HepG2 (cell line): ENCODE measurements at places on chromosomes 13 and 19.

DNA sequence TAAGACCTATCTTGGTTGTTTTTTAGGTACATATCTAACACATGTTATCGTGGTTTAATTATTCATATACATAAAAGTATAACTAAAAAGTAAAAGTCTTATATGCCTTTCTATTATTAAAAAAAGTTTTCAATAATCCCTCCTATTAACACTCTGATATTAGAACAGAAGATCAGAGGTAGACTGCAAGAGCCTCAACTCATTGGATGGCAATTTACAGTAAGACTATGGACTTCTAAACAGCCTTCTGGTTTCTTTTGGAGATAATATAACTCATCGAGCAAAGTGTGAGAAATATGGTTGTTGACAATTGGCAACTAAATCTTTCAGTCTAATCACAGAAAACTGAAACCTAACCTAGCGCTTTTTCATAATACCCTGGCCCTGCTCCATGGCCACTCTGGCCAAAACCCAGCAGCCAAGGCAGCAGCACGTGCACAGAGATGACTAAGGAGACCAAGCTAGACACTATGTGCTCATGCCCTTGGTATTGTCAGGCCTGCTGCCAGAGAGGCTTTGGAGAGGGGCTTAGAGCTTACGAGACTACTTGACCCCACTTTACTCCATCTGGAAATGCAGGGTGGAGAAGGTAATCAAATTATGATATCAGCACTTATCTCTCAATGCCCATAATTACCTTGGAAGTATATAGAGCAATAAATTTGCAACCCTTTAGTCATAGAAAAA lies 40.6 kb upstream of the EEF1AKMT1 start:
- DNase-seq, result no peak

DNA sequence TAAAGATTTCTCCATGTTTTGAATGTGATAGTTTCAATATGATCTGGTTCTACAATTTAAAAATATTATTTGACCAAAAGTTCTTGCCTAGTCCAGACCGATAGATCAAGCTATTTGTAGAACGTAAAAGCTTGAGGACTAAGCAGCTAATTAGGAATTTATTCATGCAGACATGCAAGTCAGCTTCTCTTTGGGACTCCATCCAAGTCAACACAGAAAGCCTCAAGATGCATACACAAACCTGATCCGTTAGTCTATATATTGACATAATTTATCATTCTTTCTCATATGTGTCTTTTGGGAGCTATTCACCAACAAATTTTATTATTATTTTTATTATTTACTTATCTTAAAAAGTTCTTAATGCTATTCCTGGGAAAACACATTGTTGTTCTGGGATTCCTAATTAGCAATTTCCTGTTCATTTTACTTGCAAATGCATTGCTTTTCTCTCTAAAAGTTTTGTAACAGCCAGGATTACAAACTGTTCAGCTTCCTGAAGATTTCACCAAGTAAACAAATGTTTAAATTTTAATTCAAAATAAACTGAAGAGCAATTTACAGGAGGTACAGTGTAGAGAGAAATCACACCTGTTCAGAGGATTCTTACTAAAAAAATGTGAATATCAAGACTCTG lies 375.3 kb downstream of the GPC5 start:
- no peak for DNase-seq

GRCh38 chr13:51925865-51926527 lies 64.2 kb downstream of the CCDC70 start:
- no peak for DNase-seq

- DNase-seq, result no peak
These were observed 1.3 kb downstream of the CARM1 start for GRCh38 chr19:10872546-10873107.

GRCh38 chr13:79918620-79919019 lies 422.3 kb downstream of the SPRY2 start:
- DNase-seq, result no peak

DNA sequence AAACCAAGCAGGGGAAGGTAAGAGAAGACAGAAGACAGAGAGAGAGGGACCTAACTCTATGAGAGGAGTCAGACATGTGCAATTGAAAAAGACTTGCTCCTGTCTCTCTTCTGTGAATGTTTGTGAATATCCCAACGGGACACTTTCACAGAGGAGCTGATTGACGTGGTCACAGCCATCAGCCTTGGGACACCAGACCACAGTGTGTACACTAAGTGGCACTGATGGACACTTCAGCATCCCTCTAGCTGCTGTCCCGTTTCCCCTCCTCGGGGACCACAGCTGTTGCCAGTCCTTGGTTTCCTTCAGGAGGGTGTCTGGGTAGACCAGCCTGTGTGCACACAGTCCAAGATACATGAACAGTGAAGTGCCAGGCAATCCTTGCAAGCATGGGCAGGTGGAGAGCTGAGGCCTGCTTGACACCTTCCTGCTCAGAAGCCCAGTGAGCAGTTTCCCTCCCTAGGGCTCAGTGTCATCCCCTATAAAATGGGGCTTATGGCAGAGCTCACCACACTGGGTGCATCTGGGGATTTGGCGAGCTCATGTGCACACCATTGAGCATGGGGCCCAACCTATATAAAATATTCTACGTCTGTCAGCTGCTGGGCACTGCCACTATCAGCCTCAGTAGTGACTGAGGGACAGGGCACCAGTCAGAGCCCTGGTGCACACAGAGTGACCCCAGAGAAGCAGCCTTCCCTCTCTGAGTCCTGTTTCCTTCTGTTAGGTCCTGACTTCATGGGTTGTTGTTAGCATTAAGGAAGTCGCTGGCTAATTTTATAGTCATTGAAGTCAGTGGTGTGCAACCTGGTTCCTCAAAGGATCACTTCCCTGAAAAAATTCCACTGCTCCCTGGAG lies 4.3 kb upstream of the USF2 start:
- DNase-seq, result no peak

GRCh38 chr13:91056746-91057145 lies 290.7 kb upstream of the MIR17HG start:
- no peak for DNase-seq

GRCh38 chr19:48344892-48345291 lies 18.8 kb downstream of the TMEM143 start:
- no peak for DNase-seq

DNA sequence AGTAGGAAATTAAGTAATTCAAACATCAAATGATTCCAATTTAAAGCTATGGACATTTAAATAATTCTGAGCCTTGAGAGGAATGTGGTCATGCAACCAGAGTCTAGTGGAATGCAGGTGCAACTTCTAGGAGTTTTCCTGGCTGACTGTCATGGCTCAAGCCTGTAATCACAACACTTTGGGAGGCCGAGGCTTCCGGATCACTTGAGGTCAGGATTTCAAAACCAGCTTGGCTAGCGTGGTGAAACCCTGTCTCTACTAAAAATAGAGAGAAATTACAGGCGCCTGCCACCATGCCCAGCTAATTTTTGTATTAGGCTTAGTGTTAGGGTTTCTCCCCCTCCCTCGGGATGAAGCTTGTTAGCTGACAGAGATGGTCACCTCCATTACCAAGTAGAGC lies 6.4 kb downstream of the ZNF808 start:
- no peak for DNase-seq

GRCh38 chr13:45331692-45332035 lies 9.3 kb downstream of the TPT1 start:
- DNase-seq, result no peak

DNA sequence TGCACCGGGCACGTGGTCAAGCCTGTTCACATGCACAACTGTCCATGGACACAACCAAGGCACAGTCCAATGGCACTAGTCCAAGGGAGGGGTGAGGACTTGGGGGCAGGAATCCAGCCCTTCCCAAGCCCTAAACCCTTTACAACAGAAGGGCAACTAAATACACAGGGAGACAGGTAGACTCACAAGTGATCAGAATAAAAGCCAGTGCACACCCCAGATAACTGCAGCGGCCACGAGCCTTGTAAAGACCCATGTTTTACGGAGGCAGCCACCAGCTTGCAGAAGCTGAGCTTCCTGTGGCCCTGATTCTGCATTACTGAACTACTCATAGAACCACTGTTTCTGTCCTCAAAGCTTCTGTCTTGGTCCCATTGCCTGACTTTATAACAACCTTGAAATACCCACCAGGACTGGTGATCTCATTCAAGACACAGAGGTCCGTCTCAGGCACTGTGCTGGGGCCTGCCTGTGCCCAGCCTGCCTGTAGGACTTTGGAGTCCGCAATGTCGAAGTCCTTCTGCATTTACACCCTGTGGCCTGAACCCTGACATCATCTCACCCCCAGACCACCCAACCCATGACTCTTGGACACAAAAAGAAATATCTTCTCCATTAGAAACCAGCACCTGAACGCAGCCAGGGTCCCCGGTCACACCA lies 181.2 kb downstream of the COL4A1 start:
- DNase-seq, result no peak

DNA sequence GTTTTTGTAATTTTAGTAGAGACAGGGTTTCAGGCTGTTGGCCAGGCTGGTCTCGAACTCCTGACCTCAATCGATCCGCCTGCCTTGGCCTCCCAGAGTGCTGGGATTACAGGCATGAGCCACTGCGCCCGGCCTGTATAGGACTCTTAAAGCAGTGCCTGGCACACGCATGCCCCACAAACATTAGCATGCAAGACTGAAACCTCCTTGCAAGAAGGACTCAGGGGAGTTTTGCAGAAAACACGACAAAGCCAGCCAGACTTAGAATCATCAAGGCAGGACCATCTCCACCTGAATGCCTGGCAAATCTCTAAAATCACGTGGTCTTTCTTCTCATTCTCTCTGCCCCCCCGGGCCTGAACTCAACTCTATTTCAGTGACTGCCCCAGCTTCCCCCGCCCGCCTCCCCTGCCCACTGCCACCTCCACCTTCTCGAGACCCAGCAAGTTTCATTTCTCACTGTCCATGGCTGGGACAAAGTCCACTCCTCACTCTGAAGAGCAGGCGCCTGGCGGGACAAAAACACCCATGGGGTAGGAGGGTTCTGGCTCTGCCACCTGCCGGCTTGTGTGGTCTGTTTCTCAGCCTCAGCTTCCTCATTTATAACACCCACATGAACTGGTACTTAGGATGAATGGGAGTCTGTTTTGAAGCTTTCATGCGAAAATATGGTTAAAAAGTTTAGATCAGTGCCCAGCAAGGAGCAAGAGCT lies 2.4 kb downstream of the TICAM1 start:
- peak; percentile 74 for DNase-seq

GRCh38 chr13:27120011-27120410 lies 51.6 kb downstream of the USP12 start:
- DNase-seq, result no peak

- no peak for DNase-seq
These were observed 53.4 kb downstream of the ABCC4 start for GRCh38 chr13:95247852-95248251.

GRCh38 chr13:56886398-56886797 lies 254.3 kb upstream of the PRR20A start:
- no peak for DNase-seq
